BE2C (cell line): ENCODE measurements at places on chromosomes 2 and 18.

GRCh38 chr18:26357960-26358359 is 131.7 kb downstream of the TAF4B start:
- no peak for DNase-seq

DNA sequence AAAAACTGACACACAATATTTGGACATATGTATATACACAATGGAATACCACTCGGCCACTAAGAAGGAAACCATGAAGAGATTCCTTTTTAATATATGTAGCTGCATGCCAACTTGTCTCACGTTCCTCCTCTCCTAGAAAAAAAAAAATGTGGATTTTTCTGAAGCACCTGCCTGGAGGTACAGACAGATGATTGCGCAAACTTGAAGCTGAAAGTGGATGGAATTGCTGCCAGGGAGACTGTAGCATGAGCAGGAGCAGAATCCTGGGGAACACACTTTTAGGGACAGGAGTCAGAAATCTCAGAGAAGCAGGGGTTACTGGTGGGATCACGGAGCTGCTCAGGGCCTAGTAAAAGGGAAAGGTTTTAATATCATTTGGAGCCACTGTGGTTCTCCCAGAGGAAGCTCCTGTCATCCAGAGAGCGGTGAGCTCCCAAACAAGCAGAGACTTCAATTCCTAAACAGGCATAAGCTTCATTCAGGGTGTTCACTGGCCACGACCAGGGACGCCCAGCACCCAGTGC is 640 bp upstream of the SPR start:
- DNase-seq: no peak

DNA sequence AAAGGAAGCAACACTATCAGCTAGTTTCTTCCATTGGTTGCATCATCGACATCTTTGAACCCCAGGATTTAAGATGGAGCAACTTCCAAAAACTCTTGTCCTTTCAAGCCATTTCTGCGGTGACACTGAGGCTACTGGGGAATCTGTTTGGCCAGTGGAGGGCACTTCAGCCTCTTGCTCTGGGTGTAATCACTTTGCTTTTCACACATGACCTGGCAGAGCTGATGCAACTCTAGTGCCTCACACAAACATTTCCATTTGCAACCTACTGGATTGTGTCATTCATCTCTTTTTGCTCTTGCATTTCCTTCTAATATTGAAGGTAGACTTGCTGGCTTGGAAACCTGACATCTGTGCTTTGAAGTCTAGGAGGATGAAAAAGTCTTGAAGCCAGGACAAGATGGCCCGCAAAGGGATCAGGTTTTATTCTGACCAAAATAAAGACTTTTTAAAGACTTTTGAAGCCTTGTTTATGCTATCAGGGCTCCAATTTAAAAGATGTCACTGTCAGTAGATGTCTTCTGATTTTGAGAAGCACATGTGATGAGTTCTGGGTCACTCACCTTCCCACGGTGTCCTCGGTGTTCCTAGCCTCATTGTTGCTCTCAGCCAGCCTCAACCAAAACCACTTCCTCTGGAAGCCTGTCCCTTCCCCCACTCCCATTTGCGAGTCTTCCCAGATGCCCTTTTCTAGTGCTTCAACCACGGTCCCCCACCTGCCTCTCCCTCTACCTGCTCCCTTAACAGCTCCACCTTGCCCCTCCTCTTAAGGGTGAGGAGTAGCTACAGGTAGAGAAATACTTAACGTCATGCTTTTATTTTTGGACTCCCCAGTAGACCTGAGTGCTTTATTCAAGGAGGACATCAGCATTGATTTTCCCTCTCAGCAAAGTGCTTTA is 69.7 kb upstream of the KCNE4 start:
- peak; percentile 74 for DNase-seq

GRCh38 chr2:25362049-25362433 is 20.3 kb upstream of the DNMT3A start:
- DNase-seq: peak; percentile 93

- DNase-seq: no peak
Observed at GRCh38 chr2:74872389-74872836, 38.5 kb downstream of the HK2 start.

DNA sequence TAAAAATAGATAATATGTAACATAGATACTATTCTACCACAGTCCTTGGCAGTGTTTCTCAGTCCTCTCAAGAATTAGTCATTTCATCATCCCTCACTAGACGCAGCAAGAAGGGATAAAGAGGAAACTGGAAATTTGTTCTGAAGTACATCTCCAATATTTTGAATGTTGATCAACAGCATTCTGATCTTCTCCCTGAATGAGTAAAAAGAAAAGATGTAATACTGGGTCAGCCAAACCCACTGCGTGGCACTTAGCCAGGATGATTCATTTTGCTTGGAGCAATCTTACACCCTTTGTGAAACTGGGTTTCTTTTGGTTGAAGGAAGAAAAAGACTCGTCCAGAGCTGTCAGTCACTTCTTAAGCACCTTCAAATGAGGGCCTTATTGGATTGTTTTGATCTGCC is 54.1 kb downstream of the TAF1B start:
- peak; percentile 33 for DNase-seq

DNA sequence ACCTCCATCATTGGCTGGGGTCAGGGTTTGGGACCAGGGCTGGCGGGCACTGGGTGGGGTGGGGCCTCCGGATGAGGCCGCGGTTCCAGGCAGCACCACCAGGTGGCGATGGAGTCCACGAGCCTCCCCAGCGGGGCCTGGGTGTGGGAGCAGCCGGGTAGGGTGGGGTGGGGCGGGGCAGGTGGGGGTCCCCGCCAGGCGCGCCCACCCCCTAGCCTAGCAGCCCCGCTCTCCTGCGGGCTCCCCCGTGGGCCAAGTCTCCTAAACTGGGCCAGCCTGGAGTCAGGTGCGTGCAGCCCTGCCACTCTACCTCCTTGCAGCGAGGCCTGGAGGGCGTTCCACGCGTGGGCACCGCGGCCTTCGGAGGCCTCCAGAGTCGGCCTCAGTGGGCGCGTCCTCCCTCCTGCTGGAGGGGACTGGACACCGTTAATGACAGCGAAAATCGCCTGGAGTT is 187.5 kb downstream of the TWIST2 start:
- peak; percentile 69 for DNase-seq

GRCh38 chr2:208407667-208408066 is 1.1 kb downstream of the PTH2R start:
- peak; percentile 53 for DNase-seq

DNA sequence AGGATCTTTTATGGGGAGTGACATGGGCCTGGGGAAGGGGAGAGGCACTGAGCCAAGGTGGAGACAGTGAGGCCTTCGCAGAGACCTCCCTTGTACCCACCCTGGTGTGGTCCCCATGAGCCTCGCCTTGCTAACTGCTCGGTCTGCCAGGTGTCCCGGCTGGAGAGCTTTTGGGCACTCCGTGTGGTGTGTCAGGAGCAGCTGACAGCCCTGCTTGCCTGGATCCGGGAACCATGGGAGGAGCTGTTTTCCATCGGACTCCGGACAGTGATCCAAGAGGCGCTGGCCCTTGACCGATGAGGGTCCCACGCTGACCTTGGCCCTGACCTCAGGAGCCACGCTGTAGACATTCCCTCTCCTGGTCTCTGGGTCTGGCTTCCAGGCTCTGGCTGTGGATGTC is 11.5 kb upstream of the SLC4A3 start:
- DNase-seq: no peak

DNA sequence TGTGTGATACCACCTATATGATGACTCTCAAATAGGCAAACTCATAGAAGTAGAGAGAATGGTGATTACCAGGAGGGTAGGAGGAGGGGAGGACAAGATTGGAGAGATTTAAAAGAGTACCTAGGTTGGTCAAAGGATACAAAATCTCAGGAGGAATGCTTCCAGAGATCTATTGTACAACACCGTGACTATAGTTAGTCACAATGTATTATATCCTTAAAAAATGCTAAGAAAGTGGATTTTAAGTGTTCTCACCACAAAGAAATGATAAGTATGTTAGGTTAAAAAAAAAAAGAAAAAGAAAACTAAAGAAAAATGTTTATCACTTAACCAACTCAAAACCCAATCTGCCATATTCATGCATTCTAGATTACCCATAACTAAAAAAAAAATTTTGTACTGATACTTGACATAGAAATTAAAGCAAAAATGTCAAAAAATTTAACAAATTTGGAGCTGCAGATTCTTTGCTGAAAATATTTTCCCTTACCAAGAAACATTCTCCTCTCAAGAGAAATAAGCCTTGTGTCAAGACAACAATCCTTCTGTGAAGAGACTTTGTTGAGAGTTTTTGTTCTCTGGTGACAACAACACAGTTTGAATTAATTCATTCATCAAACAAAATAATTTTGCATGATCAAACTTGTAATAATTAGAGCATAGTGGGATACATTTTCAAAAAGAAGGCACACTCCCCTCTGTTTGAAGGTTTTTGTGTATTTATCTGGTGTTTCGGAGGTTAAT is 213.1 kb downstream of the DNER start:
- DNase-seq: no peak

DNA sequence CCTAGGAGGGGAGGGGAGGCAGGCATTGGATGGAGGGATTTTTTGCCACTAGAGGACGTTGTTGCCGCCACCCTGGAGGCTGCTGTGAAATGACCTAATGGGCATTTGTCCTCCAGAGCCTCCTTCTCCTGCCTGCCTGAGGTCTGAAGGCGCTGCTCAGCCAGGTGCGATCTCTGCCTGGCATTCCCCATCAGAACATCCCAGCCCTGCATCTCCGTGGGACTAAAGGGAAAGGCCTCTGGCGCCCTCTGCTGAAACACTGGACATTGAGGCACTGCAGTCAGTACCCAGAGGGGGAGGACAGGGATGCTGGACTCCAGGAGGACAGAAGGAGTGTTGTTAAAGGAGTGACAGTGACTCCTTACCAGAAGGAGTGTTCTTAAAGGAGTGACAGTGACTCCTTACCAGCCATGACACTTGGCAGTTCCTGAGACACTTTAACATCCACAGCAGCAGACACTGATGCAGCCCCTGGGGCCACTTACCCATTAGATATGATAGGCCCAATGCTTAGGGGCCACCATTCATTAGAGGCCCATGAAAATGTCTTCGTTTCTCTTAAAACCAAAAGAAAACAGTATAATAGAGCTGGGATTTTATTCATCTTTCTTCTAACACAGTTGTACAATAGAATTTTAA is 17.0 kb downstream of the THNSL2 start:
- DNase-seq: peak; percentile 64

GRCh38 chr2:216888081-216888480 is 28.2 kb upstream of the TNP1 start:
- no peak for DNase-seq

DNA sequence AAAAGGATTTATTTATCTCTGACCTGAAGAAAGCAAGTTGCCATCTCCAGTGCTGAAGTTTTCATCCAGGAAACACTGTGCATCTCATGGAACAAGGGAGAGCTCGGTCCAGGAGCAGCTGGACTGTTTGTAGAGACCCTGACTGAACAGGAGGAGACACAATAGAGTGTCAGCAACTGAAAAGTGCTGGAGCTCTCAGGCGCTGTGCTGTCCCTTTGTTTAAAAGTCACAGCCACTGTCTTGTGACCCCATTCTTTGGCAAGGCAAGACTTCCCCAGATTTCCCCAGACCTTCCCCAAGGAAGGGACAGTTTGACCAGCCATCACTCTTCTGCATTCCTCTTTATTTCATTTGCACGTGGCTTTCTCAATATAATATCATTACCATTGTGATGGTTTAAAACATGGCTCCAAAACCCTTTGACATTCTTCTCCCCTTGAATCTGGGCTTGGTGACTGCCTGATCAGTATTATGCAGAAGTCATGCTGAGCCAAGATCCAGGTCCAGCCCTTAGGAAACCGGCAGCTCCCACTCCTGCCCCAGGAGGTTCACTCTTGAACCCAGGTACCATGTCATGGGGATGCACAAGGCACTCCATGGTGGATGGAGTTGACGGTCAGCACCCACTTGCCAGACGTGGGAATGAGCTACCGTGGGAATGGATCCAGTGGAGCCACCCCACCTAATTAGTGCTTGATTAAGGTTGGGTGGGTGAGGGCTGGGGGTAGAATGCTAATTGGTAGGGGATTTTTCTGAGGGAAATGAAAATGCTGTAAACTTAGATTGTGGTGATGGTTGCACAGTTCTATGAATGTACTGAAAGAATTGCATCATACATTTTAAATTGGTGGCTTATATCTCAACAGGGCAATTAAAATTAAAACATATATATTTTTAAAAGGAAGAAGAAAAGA is 497.9 kb upstream of the RAB6C start:
- no peak for DNase-seq

GRCh38 chr2:176793792-176794191 is 418.8 kb upstream of the HNRNPA3 start:
- DNase-seq: no peak

- peak; percentile 39 for DNase-seq
Observed at GRCh38 chr2:176024083-176024482, 22.0 kb upstream of the LNPK start.

- no peak for DNase-seq
Observed at GRCh38 chr2:63589148-63589958, 590 bp downstream of the MDH1 start.

- no peak for DNase-seq
Observed at GRCh38 chr18:6374935-6375529, 39.7 kb downstream of the L3MBTL4 start.

- peak; percentile 58 for DNase-seq
Observed at GRCh38 chr2:6525475-6525964, 340.2 kb downstream of the CMPK2 start.

DNA sequence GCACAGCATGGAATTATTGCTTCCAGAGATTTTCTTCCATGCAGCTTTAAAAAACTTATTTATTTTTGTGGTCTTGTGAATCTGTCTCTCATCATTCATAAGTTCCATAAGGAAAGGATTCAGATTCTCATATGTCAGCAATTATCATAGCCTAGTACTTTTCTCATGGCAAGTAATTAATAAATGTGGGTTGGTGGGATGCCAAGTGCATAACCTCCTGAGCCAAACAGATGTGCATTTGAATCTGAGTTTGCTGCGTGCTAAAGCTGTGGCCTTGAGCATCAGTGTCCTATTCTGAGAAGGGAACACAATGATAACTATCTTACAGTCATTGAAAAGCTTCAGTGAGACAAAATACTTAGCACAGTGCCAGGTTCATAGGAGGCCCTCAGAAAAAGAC is 331.9 kb downstream of the PDE11A start:
- peak; percentile 8 for DNase-seq

DNA sequence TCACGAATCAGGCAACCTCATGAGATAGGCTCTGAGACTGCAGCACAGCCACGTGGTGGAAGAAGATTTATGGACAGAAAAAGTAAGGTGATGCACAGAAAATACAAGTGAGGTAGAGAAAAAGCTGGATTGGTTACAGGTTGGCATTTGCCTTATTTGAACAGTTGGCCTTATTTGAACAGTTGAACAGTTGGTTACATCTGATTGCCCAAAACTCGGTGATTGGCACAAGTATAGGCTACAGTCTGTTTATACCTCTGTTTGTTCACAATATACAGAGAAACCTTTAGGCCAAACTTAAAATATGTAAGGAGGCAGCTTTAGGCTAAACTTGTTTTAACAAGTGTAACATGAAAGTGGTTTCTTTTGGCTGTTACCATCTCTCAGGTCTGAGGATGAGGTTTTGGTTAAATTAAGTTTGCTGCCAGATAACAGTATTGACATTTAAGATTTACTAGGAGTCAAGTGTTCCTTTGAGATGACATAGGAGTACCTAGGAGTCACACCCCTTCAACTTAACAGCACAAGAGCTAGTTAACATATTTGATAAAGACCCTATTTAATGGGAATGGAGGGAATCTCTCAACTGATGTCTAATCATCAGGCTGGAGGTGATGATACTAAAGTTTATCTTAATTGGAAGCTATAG is 16.5 kb upstream of the GPR155 start:
- no peak for DNase-seq

GRCh38 chr18:26653943-26654615 is 105.7 kb upstream of the KCTD1 start:
- no peak for DNase-seq

GRCh38 chr18:10315522-10315921 is 138.9 kb upstream of the APCDD1 start:
- no peak for DNase-seq

GRCh38 chr18:58118536-58118935 is 74.5 kb downstream of the NEDD4L start:
- no peak for DNase-seq
